ENCODE measurements at places on chromosomes 5 and 9.
A peak's percentile ranks its signal among the peaks of the same experiment; 100 is the strongest.

DNA sequence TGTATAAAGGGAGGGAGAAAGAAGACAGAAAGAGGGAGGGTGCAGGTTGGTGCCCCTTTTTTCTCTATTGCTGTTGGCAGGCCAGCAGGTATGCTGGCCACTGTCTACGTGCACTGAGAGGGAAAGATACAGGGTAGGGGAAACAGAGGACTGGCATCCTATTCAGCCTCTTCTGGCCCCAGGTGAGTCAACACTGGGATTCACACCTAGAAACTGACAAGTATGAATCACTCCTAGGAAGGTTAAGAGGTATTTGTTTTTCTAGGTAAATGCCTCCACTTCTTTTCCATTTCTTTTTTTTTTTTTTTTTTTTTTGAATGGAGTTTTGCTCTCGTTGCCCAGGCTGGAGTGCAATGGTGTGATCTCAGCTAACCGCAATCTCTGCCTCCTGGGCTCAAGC lies 2.8 kb upstream of the UBAP1 start:
- DNase-seq = no peak

DNA sequence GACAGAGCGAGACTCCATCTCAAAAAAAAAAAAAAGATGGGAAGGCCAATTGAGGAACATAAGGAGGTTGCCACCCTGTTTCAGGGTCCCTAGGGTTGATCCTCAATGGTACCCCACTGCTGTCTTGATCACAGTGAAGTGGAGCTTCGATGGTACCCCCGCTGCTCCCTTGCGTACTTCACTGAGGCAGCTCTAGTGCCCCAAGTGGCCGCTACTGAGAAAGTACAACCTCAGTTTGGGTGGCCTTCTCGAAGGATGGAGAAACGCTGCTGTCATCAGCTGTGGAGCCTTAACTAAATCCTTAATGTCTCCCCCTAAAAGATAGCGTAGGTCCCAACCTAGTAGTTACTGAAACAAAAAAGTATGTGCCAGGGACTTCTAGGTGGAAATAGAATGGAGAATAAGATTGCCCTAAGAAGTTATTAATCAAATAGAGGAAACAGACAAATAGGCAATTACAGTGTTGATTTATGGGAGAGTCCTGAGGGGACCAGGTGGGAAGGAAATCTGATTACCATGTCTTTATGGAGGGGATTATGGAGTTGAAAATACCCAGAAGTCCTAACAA lies 6.3 kb downstream of the TESK1 start:
- DNase-seq = peak; percentile 69

GRCh38 chr5:29114331-29114768 lies 2076.0 kb upstream of the CDH9 start:
- peak; percentile 54 for DNase-seq

DNA sequence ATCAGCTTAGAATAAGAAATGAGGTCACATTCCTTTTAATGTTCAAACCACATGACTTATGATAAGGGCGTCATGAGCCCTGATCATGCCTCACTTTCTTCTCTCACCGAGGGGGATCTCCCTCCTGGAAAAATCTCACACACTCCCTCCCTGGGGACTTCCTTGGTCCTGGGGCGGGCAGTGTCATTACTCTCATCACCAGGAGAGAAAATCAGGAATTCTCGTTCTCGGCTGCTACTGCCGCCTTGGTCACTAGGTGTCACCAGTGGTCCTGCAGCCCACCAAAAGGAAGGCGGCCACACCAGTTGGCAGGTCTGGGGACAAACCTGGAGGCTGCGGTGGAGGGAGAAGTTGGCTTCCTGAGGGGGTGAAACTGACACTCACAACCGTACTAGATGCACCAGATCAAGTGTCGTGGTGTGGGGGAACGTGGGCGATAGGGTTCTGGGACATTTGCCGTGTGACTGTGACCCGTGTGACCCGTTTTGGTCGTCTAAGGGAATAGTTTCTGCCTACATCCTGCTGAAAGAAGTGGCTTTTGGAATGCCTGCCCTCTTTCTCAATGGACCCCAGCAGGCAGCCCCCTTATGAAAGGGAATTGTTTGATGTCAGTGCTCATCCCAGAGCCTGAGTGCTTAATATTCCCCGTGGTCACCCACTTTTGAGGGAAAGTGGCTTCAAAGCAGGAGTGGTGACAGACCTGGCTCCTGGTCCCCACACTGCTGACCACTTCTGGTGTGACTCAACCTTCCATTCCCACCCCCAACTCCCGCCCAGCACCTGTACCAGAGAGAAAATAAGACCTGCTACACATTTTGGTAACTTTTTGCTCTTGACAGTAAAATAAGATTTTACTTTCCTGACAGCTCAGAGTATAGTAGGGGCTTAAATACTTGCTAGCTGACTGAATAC lies 63.2 kb downstream of the ACER2 start:
- peak; percentile 88 for DNase-seq

DNA sequence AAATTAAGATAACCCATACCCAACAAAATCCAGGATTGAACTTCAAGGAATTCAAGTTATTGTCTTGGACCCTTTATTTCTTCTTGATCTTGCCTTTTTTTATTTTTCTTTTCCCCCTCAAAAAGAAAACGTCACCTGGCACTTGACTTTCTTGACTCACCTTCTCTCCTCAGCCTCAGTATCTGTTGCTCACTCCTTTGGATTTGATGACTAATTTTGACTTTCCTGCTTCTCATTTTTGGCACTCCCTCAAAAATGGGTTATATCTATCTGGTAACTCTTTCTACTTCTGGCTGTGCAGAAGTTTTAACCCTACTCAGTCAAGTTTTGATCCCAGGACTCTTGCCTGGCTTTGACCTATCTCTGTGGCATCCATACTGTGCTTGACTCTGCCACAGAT lies 66.6 kb upstream of the SPATA31D4 start:
- DNase-seq = no peak

- DNase-seq = no peak
Observed at GRCh38 chr9:92297611-92298010, 4.1 kb upstream of the IARS1 start.

DNA sequence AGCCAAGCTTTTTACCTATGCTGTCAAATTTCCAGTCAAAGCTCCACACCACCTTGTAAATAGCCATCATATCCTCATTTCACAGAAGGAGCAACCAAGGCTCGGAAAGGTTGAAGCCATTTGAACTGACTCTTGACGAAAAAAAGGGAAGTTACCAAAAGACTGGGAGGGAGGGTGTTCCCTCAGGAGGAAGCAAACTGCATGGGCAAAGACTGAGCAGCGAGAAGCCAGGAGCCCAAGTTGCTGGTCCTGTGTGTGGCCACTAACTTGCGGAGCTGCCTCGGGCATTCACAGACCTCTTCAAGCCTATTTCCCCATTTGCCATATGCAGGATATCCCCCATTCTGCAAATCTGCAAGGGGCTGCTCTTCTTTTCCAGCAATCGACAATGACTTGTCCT lies 37.4 kb downstream of the TTLL11 start:
- DNase-seq = no peak

GRCh38 chr5:44236040-44236439 lies 153.2 kb downstream of the FGF10 start:
- no peak for DNase-seq

DNA sequence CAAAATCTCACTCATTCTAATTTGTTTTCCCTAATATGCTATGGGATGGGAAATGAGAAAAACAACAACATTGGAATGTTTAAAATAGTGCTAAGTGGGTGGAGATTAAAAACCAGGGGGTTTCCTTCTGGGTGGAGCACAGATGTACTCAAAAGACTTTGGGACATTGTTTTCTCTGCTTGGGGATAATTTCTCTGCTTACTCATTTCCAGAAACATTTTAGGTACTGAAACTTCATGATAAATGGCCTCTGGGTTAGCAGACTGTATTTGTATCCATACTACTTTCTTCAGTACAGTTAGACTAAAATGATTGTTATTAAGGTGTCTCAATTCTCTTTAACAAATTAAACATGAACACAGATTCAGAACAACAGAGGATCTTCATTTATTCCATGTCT lies 17.4 kb downstream of the ELOVL7 start:
- no peak for DNase-seq

DNA sequence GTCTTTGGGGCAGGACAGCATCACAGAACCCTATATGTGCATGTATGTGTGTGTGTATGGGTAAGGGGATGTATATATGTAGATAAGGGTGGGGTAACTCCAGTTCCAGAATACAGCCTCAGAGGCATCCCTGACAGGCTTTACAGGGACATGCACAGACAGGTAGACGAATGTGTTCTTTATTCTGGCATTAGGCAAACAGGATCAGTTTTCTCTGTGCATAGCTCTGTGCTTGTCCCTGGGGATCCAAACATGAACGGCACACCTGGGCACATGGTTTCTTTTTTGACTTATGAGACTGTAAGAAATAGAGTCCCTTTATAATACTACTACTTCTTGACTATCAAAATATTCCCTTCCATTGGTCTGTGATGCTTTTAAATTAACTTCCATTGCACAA lies 120.6 kb downstream of the TRIO start:
- no peak for DNase-seq

GRCh38 chr5:2201011-2201410 lies 318.3 kb upstream of the IRX4 start:
- DNase-seq = peak; percentile 15

DNA sequence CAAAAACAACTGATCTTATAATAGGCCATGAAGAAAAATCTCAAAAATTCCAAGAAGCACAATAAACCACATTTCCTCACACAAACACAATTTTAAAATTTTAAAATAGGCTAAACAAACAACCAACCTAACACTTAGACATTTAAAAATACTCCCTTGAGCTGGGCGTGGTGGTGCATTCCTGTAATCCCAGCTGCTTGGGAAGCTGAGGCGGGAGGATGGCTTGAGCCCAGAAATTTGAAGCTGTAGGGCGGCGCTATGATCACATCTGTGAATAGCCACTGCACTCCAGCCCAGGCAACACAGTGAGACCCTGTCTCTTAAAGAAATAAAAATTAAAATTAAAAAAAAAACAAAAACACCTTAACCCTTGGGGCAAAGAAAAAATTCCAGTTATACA lies 36.9 kb upstream of the TESK1 start:
- no peak for DNase-seq

DNA sequence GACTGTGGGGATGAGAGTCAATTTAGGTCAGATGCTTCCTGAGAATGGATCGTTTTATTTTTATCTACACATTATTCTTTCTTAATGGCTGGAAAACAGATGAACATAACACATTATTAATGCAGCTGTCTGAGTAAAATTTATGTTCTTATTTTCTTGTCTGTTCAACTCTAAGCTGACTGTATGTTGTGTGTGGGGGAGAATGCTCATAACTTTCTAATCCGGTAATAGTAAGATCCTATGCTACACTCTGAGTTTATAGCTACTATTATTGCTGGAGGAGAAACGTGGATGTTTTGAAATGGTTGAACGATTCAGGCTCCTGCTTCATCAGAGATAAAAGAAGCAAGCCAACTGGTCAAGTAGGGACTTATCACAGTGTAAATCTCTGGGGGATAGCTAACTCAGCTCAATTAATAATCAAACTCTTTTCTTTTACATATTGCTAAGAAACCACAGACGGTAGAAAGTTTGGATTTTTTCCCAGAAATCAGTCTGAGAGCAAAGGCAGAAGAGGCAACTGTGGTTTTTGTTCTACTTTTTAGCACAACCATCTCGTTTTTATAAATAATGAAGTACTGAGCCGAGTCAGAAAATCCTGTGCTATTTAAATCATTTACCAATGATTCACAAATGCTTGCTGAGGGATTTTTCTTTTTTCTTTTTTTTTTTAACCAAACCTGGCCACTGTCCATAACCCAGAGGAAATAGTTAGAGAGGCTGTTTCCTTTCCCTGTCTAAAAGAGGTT lies 265.0 kb upstream of the FAM174A start:
- no peak for DNase-seq

- DNase-seq = peak; percentile 73
Observed at GRCh38 chr5:56346741-56347535, 113.8 kb upstream of the ANKRD55 start.

DNA sequence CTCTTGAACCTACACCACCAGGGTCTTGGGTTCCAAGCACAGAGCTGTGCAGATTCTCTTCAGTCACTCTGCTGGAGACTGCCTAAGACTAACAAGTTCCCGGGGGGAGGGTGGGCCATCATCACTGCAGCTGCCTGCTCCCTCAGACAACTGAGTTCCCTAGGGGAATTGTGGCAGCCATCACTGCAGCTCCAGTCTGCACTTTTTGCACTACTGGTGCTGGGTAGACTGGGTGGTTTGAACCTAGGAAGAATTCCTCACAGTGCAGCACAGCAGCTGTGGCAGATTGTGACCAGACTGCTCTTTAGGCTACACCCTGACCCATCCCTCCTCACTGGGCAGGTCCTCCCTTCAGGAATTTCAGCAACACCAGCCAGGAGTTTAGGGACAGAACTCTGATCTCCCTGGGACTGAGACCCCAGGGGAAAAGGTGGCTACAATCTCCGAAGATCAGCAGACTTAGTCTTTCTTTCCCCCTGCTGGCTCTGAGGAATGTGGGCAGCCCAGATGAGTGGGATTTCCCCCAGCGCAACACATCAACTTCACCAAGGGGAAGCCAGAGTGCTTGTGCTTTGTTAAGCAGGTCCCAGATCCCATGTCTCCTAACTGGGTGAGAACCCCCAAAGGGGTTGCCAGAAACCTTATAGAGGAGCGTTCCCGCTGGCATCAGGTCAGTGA lies 30.9 kb upstream of the RGMB start:
- DNase-seq = peak; percentile 63

DNA sequence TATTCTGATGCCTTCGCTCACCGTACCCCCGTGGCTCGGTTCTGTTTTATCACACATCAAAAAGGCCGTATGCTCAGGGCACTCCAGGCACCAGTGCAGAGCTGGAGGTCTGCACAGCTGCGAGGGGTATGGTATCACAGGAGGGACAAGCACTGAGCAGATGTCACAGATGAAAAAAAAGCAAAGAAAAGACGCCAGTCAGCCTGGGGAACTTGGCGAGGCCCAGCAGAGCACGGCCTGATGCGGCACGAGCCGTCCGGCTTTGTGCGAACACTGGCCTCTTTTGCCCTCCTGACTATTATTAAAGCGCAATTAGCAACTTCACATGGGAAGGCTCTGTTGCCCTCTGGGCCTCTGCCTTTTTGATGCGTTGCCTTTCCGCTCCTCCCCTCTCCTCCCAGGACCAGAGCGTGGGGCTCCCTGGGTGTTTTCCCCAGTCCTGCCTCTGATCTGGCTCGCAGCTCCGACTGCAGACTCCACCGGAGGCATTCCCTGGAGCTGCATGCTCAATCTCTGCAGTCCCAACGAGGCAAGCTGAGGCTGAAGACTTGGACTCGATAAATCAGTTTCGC lies 44.4 kb downstream of the AK8 start:
- no peak for DNase-seq

DNA sequence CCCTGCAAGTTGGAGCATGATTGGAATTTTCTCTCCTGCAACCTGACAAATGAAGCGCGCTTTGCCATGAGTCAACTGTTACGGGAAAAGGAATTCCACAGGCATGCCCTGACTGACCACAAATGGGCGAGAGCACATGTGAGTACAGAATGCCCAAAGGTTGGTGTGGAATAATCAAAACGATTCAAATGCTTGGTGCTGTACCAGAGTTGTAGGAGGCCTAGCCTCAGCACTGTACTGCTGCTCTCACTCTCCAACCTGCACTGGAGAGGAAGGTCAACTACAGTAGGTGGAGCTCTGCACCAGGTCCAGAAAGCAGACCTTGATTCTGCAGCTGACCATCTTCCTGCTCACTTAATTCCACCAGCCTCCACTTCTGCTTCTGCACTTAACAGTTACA lies 406.9 kb upstream of the ACTBL2 start:
- peak; percentile 96 for DNase-seq

GRCh38 chr5:54095969-54096368 lies 214.4 kb downstream of the ARL15 start:
- no peak for DNase-seq

Measured in islet precursor cell (in vitro differentiated cells).